HFFc6 (cell line): ENCODE measurements at places on chromosomes 2 and 18.

- H3K27me3 ChIP-seq = peaks cover 6% of the 10 kb centered on the region
- H3K4me1 ChIP-seq = no peaks in the 10 kb centered on the region
- no peak for DNase-seq
- H3K27ac ChIP-seq = no peak overlapping the region
- peaks cover under 1% of the 10 kb centered on the region; the same call in 1 of the 2 replicates for H3K36me3 ChIP-seq
These were observed 17.8 kb downstream of the PDCL3 start for GRCh38 chr2:100580367-100581276.

DNA sequence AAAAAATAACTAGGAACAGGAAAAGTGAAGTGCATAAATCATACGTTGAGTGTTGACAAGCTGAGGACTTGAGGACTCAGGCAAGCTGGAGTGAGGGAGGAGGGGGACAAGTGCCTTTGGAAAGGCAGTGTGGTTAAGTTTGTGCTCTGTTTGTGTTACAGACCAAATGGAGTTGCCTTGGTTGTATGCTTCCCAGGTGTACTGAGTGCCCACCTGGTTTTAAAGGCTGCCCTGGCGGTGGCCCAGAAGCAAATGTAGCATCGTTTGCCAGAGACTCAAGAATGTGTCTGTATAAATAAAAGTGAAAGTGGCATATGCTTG, 240.9 kb downstream of the PRKCE start:
- H3K27me3 ChIP-seq = no peaks in the 10 kb centered on the region; the same call in 1 of the 2 replicates
- peaks cover 49% of the 10 kb centered on the region for H3K4me1 ChIP-seq
- H3K36me3 ChIP-seq = no peaks in the 10 kb centered on the region

GRCh38 chr2:177518754-177519153, 126.2 kb downstream of the AGPS start:
- peaks cover 10% of the 10 kb centered on the region for H3K4me1 ChIP-seq
- 0 out of 2 replicates have a peak, but pooled peaks cover 4% of the 10 kb centered on the region for H3K36me3 ChIP-seq
- no peak for DNase-seq
- no peaks in the 10 kb centered on the region for H3K27me3 ChIP-seq

- H3K36me3 ChIP-seq = no peaks in the 10 kb centered on the region; the same call in 1 of the 2 replicates
- H3K4me1 ChIP-seq = no peaks in the 10 kb centered on the region
- DNase-seq = no peak
- no peaks in the 10 kb centered on the region; the same call in none of the 2 replicates for H3K27me3 ChIP-seq
- H3K27ac ChIP-seq = no peak overlapping the region
These were observed 246.4 kb upstream of the PXDN start for GRCh38 chr2:1990724-1991123.

DNA sequence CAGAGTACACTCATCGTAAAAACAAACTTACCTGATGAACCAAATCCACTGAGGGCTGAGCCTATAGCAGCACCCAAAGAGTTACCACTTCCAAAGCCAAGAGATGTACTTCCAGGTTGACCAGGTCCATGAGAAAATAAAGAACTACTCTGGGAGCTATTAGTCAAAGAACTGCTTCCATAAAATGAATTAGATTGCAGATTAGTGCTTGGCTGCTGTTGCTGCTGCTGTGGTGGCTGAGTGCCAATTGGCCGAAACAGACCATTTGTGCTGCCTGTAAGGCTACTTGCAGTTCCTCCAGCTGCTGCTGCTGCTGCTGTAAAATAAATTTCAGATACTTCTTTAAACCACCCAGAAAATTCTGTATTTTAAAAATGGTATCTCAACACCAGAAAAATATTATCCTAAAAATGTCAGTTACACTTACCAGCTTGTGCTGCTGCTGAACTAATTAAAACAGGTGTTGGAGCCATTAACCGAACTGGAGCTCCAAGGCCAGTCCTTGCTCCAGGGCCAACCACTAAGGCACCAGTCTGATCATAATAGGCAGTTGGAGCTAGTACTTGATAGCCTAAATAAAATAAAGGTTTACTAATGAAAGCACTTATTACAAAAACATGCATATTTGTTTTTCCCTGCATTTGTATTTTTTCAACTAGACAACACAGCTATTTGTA, 58.1 kb upstream of the SDC1 start:
- peaks cover 11% of the 10 kb centered on the region; the same call in 1 of the 2 replicates for H3K36me3 ChIP-seq
- no peaks in the 10 kb centered on the region for H3K27me3 ChIP-seq
- no peak overlapping the region for H3K27ac ChIP-seq
- no peaks in the 10 kb centered on the region for H3K4me1 ChIP-seq
- DNase-seq = no peak

DNA sequence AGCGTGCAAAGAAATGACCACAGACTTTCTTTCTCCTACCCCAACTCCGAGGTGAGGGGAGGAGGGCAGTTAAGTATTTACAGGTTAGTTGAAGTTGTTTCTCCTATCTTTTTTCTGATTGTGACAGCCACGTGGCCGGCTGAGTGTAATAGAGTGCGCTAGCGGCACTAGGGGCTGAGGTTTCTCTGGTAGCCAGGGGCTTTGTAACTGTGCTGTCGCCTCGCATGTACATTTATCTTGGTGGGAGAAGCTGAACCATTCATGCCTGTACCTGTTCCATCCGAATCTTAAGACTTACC, 214.1 kb upstream of the STON1 start:
- H3K36me3 ChIP-seq = no peaks in the 10 kb centered on the region
- H3K27ac ChIP-seq = peak overlapping the region; percentile 96
- peaks cover 34% of the 10 kb centered on the region for H3K4me1 ChIP-seq
- H3K27me3 ChIP-seq = no peaks in the 10 kb centered on the region
- H3K4me3 ChIP-seq = peak overlapping the region; percentile 91
- no peak for DNase-seq
